Tongue (tissue), 3 donors: ENCODE measurements at places on chromosomes 3 and 15. TPM values are rescaled to one million over a fixed set of nuclear protein-coding genes. Genes with fewer than 3 reads are reported as not detected.

DNA sequence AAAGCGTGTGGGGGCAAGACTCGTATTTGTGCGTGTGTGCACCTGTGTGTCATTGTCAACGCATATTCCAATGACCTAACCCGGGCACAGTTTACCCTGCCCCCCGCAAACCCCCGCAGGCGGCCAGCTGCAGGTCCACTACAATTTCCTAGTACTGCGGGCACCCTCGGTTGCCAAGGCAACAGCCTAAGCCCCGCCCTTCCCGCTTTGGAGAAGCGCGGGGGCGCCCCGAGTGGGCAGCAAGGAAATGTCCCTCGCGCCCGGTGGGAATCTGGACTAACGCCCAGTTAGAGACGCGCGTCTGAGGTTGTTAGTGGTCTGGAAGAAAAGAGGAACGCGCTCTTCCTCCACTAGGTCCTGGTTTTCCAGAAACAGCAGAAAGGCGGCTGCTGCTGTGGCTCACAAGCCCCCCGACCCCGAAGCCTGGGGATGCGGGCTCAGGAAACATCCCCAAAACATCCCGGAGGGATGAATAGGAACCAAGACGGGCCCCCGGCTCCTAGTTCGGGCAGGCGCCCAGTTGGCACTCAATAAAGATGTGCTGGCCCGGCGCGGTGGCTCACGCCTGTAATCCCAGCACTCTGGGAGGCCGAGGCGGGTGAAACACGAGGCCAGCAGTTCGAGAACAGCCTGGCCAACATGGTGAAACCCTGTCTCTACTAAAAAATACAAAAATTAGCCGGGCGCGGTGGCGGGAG is 1.1 kb downstream of the ABHD14A start:
- peak; percentile 86 for DNase-seq

GRCh38 chr15:32844118-32844711 is 126.4 kb downstream of the GREM1 start:
- DNase-seq, result peak; percentile 39

DNA sequence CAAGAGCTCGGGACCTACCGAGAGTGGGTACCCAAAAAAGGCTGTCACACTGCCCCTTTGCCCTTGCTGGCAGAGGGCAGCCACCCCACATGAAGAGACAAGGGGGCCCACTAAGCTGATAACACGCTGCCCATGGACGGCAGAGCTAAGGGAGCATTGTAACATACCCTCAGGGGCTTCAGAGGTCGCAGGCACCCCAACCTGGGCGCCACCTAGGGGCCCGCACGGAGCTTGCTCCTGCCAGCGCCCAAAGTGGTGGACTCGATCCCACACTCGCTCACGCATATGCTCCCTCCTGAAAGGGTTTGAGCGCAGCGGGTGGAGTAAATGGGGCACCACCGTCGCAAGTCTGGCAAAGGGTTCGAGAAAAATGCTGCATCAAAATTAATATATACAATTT is 975.4 kb downstream of the ZPLD1 start:
- no peak for DNase-seq

Gene OCA2
- total RNA-seq, result 4.9 TPM

Gene IL20RB
- total RNA-seq, result 5.4 TPM
